ENCODE measurements at places on chromosomes 1 and 21.

DNA sequence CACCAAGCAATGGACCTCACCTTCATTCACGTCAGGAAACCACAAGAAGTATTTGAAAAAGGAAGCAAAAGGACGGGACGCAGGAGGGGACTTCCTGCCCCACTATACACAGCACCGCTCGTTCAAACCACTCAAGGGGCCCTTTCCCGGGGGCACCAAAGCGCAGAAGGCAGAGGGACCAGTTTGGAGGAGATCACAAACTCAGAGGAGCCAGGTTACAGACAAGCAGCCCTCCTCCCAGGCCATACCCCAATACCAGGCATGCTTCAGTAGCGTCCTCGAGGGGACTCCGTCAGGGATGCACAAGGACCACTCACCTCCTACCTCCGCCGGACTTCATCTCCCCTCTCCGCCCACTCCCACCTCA, 685 bp downstream of the CRTC2 start:
- DNase-seq, result peak; percentile 12

DNA sequence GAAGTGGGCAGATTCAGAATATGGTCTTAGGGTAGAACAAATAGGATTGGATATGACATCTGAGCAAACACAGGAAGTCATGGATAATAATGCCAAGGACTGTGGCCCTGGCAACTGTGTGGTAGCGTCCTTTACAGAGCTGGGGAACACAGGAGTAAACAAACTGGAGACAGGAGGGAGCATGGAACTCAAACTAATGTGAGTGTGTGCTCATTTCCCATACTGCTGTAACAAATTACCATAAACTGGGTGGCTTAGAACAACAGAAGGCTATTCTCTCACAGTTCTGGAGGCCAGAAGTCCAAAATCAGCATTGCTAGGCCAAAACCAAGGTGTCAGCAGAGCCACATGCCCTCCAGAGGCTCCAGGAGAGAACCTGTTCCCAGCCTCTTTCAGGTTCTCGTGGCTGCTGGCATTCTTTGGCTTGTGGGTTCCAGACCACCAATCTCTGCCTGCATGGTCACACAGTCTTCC, 106.4 kb downstream of the TGFBR3 start:
- DNase-seq, result no peak

DNA sequence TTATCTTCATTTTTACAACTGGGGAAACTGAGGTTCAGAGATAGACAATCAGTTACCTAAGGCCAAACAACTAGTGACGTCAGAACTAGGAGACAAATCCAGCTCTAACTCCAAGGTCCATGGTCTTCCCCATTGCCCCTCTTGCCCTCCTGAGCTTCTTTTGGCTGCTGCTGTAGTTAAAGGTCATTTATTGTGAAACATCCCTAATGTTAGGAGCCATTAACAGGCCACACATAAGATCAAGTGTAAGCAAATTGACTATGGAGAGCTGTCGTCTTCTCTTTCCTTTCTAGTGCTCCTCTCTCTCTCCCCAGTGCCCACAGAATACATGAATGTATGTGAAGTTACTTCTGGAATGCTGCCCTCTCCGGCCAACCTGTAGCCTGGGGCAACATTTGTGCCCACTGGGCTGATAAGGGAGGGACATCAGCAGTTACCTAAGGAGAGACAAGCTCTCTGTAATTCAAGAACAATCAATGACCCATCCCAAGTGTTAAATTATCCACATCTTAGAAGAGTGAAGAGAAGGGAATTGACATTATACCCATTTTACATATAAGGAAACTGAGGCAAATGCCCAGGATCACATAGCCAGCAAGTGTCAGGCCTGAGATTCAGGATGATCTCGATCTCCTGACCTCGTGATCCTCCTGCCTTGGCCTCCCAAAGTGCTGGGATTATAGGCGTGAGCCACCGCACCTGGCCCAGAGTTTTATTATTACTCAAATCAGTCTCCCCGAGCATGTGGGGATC, 40.1 kb downstream of the PTAFR start:
- no peak for DNase-seq

- DNase-seq, result peak; percentile 55
These were observed 60.3 kb upstream of the LRRC8D start for GRCh38 chr1:89760496-89760895.

DNA sequence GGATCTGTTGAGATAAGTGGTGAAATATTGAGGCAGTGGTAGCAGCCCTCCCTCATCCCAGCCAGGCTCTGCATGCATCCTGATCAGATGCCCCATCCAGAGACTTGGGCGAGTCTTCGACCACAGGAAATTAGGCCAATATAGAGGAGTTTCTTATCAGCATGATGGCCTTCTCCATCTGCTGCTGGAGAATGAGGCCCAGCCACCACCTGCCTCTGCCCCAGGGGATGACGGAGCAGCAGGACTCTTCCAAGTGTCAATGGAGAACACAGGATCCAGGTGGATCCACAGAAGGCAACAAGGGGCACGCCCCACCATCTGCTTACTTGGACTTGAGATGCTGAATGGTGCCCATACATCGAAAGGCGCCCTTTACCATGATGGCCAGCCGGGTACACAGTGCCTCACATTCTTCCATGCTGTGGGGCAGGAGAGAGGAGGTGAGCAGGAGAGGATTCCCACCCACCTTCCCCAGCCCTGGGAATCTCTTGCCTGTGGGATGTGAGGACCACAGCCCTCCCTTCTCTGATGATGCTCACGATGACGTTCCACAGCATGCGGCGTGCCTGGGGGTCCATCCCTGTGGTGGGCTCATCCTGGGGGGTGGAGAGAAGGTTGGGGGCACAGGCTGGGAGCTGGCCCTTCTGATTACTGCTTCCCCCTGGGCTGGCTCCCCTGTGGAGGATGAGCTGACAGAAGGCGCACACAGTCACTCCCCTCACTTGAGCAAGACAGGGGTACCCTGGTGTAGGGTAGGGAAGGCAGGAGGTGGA, 91.5 kb upstream of the GCLM start:
- DNase-seq, result no peak

DNA sequence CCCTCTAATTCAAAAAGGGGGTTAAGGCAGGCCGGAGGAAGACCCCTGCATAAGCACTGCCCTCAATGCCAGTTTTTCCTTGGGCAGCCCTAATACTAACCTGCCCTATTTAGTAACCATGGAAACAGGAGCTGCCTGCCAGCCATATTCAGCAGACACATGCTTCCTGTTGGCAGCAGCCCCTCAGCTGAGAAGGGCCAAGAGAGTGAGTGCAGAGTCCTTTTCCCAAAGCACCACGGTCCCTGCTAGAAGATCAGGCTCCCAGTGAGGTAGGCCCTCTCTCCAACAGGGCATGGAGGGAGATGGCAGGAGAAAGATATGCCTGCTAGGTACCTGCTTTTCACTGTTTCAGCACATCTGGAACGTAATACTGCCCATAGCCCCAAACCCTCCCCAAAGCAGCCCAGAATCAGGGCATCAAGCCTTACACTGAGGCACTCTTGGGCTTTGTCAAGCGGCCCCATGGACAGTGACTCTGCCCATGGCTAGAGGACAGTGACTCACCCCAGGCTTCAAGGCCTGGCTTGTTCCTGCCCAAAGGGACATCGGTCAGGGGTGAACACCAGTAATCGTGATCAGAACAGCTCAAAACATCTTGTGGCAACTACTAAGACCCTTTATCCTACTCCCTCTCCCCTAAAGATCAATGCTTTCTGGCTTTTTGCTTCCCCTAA, 64.5 kb downstream of the BCAR3 start:
- no peak for DNase-seq

DNA sequence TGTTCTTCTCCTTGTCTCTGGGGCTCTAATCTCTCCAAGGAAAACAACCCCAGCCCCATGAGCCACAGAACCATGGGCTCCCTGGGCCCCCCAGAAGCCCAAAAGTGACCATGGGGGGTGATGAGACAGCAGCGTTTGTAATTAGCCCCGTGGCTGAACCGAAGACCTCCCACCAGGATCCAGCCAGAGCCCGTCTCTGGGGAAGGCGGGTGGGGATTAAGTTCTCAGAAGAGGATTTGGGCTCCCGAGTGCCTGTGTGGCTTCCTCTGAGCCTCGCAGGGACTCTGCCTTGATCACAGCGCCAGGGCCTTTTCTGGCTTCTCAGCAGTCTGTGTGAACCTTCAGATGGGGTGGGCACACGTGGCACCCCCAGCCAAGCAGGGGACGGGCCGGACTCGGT, 77.0 kb downstream of the ALPL start:
- no peak for DNase-seq

Measured in inflammatory macrophage treated with lipopolysaccharide for 1 hour (primary cell).